AG04450 (cell line): ENCODE measurements at places on chromosomes 6 and 20. TPM values are rescaled to one million over a fixed set of nuclear protein-coding genes. Genes with fewer than 3 reads are reported as not detected.

GRCh38 chr6:48176645-48177308, 65.8 kb upstream of the PTCHD4 start:
- DNase-seq: no peak

- no peak for DNase-seq
Observed at GRCh38 chr6:146315381-146316174, 228.1 kb upstream of the RAB32 start.

Gene CD83
- polyA plus RNA-seq: 3.5 and 3.7 TPM in 2 replicates

Gene TPX2
- 19.8 and 24.4 TPM in 2 replicates for polyA plus RNA-seq

GRCh38 chr20:14820771-14821170, 483.4 kb upstream of the FLRT3 start:
- no peak for DNase-seq
